ENCODE measurements at places on chromosomes 4 and X.

DNA sequence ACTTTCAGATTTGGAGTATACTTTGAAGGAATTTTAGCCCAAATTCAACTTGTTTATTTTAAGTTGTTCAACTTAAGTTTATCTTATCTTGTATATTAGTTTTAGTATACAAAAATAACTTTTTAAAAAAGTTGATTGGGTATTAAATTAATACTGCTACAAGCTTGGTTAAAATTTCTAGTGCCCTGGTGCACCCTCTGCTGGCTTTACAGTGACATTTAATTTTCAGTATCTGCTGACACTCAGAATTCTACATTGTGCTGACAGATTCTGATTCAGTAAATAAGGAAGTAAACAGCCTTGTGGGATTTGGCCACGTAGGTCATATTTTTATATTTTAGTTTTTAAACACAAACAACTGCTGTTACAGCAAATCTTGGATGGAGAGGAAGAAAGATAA is 2.9 kb downstream of the EDA start:
- DNase-seq: no peak

- no peak for DNase-seq
Measured at GRCh38 chr4:24400537-24400936, 183.8 kb downstream of the DHX15 start.

GRCh38 chrX:132068405-132068804 is 45.3 kb downstream of the STK26 start:
- DNase-seq: no peak

DNA sequence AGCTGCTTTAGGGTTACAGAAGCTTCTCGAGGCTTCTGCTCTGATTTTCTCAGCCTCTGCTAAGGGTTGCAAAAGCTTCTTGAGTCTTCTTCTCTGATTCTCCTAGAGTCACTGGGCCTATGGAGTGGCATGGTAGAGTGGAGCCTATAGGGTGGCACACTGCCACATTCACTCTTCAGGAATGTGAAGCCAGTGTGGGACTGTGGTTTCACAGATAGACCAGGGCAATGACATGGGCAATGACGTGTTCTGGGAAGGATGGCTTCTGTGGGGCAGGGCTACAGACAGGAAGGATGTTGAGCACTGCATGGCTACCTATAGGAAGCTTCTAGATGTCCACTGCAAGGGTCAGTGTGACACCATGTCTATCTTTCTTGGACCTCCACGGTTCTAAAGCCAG is 11.0 kb upstream of the MAMLD1 start:
- no peak for DNase-seq

- DNase-seq: no peak
Measured at GRCh38 chr4:38381788-38382187, 282.2 kb upstream of the KLF3 start.

DNA sequence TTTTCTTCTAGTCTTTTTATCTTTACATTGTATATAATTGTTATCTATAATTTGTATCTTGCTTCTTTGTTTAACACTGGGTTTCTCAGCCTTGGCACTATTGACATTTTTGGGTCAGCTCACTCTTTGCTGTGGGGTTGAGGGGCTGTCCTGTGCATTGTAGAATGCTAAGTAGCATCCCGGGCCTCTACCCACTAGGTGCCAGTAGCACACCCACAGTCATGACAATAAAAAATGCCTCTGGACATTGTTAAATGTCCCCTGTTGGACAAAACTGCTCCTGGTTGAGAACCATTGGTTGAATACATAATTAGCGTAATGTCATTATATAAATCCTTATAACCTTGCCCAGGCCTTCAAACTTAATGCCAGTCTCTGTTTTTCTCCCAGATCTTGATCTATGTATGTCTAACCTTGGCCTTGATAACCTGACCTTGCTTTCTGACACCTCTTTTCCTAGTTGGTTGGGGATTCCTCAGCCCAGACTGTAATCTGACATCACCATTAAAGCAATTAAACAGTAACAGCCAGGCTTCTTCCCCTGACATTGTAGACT is 46.1 kb downstream of the DCX start:
- no peak for DNase-seq

Data from activated CD4-positive, alpha-beta T cell treated with anti-CD3 and anti-CD28 coated beads, Interleukin-2, amount 50 U/mL, for 1 hour (primary cell).